ENCODE measurements at places on chromosomes 2 and 18.

DNA sequence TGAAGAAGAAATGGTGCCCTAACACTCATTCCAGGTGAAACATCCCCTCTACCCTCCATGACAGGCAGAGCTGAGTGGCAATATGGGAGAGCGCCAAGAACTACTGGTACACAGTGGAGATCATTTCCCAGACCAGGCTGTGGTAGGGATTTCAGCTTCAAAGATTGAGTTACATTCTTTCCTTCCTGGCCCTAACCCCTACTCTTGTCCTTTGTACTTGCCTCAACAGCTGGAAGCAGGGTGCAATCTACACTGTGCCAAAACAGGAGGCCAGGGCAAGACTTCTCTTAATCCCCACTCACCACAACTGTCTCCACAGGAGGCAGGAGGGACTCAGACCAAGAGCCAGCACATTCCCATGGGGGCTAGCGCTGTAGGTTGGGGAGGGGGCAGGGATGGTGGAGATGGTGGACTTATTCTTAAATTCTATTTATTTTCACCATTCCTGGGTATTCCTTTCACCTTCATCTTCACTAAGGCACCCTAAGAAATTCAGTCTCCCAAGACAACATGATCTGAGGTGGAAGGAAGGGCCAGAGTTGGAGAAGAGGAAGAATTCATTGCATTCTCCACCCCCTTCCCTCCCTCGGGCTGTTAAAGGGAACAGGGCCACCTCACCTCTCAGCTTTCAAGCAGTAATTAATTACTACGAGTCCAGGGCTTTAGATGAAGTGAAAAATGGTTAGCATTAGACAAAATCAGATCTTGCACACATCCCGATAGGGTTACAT, 65.9 kb downstream of the AAK1 start:
- DNase-seq: no peak

- DNase-seq: no peak
Observed at GRCh38 chr2:182182436-182182835, 196.8 kb downstream of the PPP1R1C start.

DNA sequence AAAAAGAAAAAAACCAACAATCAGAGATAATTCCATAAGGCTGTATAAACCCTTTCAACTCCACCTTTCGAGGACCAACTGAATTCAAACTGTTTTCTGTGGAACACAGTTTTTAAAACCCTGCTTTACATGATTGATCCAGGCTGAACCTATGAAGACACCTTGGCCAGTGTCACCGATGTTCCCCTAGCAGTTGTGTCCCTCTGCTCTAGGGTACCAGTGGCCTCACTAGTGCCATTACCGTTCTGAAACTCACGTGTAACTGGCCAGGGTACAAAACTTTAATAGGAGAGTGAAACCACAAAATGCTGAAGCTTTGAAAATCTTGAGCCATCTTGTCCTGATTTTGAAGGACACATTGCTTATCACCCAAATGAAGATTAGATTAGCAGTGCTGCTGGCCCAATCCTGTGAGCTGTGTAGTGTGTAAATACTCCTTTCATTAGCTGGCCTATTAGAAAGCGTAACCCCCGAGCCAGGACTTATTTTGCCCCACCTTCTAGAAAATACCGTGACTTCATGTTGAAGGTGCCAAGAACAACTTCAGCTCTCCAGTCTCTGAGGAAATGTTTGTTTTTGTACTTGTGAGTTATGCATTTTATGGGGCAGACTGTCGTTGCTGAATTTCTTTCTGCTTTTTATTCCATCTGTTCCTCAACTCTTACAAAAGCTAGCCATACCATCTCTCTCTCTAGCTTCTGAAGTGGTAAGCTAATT, 147.8 kb upstream of the MAP3K20 start:
- peak; percentile 19 for DNase-seq

DNA sequence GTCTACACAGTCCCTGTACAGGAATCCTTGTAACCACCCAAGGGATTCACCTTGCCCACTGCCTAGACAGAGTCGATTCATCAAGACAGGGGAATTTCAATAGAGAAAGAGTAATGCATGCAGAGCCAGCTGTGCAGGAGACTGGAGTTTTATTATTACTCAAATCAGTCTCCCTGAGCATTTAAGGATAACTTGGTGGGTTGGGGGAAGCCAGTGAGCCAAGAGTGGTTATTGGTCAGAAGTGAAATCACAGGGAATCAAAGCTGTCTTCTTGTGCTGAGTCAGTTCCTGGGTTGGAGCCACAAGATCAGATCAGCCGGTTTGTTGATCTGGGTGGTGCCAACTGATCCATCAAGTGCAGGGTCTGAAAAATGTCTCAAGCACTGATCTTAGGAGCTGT, 17.8 kb upstream of the FAM98A start:
- no peak for DNase-seq

- DNase-seq: no peak
Observed at GRCh38 chr2:240121190-240121589, 14.9 kb downstream of the COPS9 start.

DNA sequence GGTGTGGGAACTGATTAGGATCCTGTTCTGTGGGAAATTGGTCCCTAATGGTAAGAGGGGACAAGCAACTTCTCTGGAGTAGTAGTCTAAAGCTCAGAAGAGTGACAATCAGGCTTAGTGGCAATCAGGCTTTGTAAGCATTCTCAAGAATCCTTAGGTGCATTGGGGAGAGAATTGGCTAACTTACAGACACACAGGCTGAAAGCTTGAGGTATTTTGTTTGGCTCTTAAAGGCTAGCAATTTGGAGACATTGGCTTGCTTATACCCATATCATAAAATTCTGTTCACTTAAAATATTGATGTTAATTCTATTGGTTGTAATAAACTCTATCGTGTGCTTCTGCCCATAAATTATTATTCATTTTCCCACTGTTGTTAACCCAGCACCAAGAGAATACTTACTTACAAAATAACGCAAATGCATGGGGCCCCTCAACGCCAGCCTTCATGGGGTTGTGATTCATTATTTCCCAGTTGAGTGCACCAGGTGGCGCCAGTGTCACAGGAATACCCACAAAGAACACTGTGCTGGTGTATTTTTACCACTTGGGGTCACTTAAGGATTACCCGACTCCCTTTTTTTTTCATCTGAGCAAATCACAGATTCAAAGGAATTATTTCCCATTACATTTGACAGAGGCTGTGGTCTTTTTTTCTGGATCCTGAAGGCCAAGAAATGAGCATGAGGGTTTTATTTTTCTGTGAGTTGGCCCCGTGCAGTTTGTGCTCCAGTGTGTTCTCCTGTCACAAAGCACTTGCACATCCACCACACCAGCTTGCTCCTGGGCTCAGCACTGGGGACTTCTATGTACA, 45.5 kb downstream of the DDX1 start:
- DNase-seq: peak; percentile 63

GRCh38 chr18:79867666-79868065, 69.9 kb downstream of the KCNG2 start:
- DNase-seq: no peak

GRCh38 chr2:161063946-161064306, 96.3 kb upstream of the TANK start:
- DNase-seq: no peak

- peak; percentile 74 for DNase-seq
Observed at GRCh38 chr2:204145263-204145751, 208.7 kb downstream of the ICOS start.

DNA sequence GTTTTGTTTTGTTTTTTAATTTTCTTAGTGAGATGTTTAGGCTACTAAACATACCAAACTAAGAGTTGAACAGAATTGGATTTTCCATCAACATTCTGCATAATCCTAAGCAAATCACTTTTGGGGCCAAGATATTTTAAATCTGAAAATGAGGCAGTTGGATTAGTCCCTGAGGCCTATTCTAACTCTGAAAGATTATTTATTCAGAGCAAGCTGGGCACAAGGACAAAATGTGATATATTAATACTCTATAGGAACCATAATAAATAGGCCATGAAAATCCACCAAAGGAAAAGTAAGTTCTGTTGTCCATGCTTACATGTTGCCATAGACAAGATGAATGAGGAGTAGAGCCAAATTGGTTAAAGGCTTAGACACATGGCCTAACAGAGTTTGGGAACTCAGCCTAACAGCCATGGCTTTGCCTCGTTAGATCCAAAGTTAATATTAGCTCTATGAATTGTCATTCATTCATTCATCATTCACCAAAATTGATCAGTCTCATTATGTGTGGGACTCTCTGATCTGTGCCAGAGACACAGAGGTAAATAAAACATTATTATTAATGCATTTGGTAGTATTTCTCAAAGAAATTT, 183.5 kb downstream of the SCG2 start:
- no peak for DNase-seq

DNA sequence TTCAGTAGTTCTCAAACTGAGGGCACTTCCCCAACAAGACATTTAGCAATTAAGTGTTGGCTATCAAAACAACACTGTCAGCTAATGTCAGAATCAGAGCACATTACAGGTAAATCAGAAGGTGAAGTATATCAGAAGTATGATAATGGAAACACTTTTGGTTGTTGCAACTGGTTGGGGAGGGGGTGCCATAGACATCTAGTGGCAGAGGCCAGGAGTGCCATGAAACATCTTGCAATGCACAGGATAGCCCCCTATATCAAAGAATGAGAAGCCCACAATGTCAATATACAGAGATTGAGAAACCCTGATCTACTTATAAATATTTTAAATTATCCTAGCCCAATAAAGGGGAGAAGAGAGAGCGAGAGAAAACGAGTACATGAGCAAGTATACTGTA, 4.9 kb upstream of the XPO1 start:
- no peak for DNase-seq

DNA sequence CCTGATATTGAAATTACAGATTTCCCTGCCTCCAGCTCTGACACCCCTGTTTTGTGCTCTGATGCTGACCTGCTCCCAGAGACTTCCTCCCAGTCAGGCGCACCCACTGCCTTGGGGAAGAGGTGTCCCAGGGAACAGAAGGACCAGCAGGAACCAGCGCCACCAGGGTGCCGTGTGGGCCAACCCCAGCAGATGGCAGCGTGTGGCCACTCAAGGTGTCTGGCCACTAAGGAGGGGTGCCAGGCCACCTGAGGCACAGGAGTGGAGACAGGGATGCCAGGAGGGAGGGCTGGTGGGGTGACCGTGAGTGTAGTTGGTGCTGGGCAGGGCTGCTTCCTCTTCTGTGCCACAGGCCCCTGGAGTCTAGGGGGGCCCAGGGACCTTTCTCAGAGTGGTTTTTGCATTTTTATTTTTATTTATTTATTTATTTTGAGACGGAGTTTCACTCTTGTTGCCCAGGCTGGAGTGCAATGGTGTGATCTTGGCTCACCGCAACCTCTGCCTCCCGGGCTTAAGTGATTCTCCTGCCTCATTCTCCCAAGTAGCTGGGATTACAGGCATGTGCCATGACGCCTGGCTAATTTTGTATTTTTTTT, 56.0 kb downstream of the TEX44 start:
- peak; percentile 70 for DNase-seq

GRCh38 chr18:69480460-69480859, 79.8 kb downstream of the DOK6 start:
- DNase-seq: no peak

All from left ventricle myocardium inferior (tissue), 1 donor.